ENCODE measurements at places on chromosomes 11 and 22.

DNA sequence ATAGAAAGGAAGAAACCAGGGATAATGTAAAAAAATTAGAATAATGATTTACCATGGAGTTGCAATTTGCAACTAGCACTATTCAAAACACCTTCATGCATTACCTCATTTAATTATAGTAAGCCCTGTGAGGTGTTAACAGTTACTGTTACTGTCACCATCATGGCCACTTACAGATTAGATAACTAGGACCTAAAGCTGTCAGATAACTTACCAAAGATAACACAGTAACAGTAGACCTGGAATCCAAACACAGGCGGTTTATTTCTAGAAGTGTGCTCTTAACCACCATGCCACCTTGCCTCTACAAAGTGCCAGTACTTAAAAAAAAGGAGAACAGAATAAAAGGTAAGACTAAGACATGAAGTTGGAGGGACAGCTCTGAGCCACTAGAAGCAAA lies 11.1 kb upstream of the LARGE1 start:
- DNase-seq = no peak

DNA sequence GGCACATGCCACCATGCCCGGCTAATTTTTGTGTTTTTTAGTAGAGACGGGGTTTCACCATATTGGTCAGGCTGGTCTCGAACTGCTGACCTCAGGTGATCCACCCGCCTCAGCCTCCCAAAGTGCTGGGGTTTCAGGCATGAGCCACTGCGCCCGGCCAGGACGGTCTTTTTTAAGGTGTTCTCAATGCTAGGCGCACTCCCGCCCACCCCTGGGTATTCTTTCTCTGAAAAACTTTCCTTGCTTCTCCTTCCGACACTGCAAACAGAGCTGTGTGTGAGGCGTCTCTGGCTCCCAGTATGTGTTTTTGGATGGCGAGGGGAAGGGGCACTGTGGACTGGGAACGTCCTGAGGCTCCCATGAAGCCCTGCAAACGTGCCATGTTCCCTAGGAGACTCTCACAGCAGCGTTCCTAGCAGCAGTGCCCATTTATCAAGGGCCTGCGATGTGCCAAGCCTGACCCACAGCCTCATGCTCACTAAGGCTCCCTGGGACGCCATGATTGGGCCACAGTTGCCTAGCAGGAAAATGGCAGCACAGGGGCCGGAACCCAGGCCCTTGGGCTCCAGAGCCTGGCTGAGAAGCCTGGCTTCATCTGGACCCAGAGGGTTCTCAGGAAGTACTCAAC lies 2.4 kb upstream of the RASL10A start:
- DNase-seq = no peak

GRCh38 chr11:108796551-108796950 lies 131.7 kb downstream of the DDX10 start:
- no peak for DNase-seq

DNA sequence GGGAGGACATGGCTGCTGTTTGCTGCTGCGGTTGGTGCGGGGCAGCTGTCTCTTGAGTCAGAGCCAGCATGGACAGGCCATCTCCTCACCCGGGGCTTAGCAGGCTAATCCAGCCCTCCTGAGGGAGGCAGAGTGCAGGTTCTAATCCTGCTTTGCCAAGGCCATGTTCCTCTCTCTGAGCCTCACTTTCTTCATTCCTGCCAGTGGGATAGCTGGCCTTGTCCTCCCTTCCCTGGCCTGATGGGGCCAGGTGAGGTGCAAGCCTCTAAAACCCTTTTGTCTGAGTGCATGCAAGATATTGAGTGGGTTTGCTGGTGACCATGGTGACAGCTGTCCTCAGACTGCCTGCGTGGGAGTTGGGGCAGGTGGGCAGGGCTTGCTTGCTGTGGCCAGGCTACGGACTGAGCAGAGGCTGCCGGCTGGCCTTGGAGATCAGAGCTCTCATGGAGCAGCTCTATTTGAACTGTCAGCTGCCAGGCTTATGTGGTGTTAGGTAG lies 3.6 kb downstream of the USP35 start:
- no peak for DNase-seq

- peak; percentile 32 for DNase-seq
These were observed 10.4 kb downstream of the RCOR2 start for GRCh38 chr11:63906585-63906984.
